AG08395 (cell line): ENCODE measurements at places on chromosomes 7 and 10.

GRCh38 chr10:76916536-76916935, 721.1 kb downstream of the KCNMA1 start:
- no peak for DNase-seq

GRCh38 chr10:35854661-35855060, 212.6 kb upstream of the FZD8 start:
- DNase-seq, result no peak

GRCh38 chr7:50351267-50351666, 46.8 kb downstream of the IKZF1 start:
- DNase-seq, result no peak

GRCh38 chr10:101656890-101657289, 38.1 kb downstream of the FBXW4 start:
- DNase-seq, result no peak

GRCh38 chr7:117916309-117916708, 43.1 kb upstream of the CTTNBP2 start:
- no peak for DNase-seq

DNA sequence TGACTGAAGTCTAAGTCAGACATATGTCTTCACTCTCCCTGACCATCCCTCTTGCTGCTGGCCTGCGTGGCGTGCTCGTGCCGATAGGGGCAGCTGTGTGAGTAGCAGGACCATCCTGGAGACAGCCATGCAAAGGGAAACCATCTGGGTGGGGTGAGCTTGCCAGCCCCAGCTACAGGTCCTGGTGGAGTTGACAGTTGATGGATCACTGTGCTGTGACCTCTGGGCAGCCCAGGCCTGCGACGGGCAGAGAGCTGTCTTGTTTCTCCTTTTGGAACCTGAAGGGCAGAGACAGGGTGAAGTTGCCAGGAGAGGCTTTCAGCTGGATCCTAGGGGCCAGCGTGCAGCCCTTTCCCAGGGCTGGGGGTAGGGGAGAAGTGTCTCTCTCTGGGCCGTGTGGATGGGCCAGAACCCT, 44.7 kb downstream of the GRK5 start:
- no peak for DNase-seq

DNA sequence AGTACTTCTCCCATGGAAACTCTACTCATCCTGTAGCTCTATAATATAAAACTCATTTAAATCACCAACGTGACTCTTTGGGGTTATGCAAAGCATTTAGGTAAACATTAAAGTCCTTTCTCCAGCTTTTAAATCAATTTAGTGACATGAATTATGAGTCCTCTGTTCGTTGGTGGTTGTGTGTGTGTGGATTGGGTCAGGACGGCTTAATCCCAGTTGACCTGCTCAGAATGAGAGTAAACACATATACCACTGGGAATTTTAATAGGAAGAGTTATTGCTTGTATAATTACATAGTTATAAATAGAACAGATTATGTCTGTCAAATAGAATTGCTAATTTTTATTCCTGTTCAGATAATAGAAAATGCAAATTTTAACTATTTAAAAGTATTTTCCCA, 30.7 kb upstream of the ADCY1 start:
- no peak for DNase-seq

- DNase-seq, result no peak
Measured at GRCh38 chr10:121516093-121516865, 82.0 kb downstream of the FGFR2 start.

- no peak for DNase-seq
Measured at GRCh38 chr10:100653238-100653956, 92.0 kb upstream of the PAX2 start.
